Sigmoid colon (tissue), 7 donors: ENCODE measurements at places on chromosomes 11 and 22. TPM values are rescaled to one million over a fixed set of nuclear protein-coding genes. Genes with fewer than 3 reads are reported as not detected.

- no peaks in the 10 kb centered on the region for H3K4me1 ChIP-seq
- DNase-seq, result peak; percentile 93
- H3K27ac ChIP-seq, result peak overlapping the region; percentile 91
- H3K27me3 ChIP-seq, result no peaks in the 10 kb centered on the region
- H3K36me3 ChIP-seq, result peaks cover 21% of the 10 kb centered on the region
- H3K4me3 ChIP-seq, result no peak overlapping the region
These were observed 12.2 kb downstream of the MRGPRF start for GRCh38 chr11:69000831-69001242.

DNA sequence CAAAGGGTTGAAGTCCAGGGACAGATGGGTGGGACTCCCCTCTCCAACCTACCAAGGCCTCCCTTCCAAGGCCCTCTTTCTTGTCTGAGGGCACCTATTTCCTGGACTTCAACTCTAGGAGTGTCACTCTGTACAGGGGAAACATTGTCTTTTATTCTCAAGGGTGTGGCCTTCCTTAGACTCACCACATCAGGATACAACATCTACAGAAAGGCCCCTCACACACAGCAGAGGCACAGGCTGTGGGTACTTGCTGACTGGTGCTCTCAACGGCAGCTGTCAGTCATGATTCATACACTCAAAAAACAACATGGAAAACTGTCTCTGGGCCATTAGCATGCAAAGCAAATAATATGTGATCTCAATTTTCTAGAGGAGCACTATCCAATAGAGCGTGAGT lies 78.0 kb downstream of the RCN1 start:
- H3K36me3 ChIP-seq, result no peaks in the 10 kb centered on the region
- H3K27me3 ChIP-seq, result no peaks in the 10 kb centered on the region
- no peak for DNase-seq
- H3K4me3 ChIP-seq, result no peak overlapping the region
- H3K4me1 ChIP-seq, result no peaks in the 10 kb centered on the region
- H3K27ac ChIP-seq, result no peak overlapping the region

- no peak overlapping the region for H3K27ac ChIP-seq
- H3K4me1 ChIP-seq, result no peaks in the 10 kb centered on the region
- no peak for DNase-seq
- H3K36me3 ChIP-seq, result no peaks in the 10 kb centered on the region
- no peak overlapping the region for H3K4me3 ChIP-seq
These were observed 328.3 kb downstream of the FAT3 start for GRCh38 chr11:92552942-92553341.

DNA sequence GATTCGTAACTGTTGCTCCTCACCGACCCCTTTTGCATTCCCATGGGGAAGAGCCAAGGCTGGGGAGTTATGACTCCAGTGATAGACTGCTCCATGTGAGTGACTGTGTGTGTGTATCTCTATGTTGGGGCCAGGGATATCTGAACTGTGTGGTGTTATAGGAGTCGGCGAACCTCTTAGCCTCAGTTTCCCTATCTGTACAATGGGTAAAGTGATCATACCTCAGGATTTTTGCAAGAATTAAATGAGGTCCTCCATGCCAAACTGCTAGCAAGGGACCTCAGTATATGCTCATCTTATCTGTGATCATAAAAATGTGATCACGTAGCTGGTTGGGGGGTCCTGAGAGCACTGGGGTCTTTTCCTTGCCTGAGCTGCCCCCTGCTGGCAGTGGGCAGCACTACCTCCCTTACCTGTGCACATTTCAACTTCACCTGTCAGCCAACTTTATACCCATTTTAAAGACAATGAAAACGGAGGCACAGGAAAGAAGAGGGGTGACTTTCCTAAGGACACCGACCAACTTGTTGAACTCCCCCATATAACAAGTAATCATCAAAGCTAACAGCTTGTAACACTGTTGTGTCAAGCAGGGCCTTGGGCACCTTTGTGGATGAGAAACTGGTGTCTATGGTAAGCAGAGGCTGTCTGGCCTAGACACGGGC lies 1.4 kb upstream of the DPP3 start:
- peak overlapping the region; percentile 66 for H3K4me3 ChIP-seq
- H3K27me3 ChIP-seq, result no peaks in the 10 kb centered on the region
- H3K36me3 ChIP-seq, result peaks cover 4% of the 10 kb centered on the region
- peak overlapping the region; percentile 91 for H3K27ac ChIP-seq

DNA sequence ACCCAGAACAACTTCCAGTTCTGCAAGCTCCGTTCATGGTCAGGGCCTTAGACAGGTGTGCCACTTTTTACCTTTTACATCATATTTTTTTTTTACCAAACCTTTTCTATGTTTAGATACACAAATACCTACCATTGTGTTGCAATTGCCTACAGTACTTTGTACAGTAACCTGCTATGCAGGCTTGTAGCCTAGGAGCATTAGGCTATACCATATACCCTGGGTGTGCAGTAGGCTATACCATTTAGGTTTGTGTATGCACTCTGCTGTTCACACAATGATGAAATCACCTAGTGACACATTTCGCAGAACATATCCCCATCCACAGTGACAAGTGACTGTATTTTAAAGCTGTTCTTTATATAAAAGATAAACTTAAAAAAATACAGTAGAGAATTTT lies 29.6 kb downstream of the APIP start:
- DNase-seq, result no peak
- no peak overlapping the region for H3K27ac ChIP-seq
- no peaks in the 10 kb centered on the region for H3K27me3 ChIP-seq
- H3K4me1 ChIP-seq, result no peaks in the 10 kb centered on the region
- H3K36me3 ChIP-seq, result no peaks in the 10 kb centered on the region

The DDIAS gene
- 0.92 TPM for polyA plus RNA-seq

DNA sequence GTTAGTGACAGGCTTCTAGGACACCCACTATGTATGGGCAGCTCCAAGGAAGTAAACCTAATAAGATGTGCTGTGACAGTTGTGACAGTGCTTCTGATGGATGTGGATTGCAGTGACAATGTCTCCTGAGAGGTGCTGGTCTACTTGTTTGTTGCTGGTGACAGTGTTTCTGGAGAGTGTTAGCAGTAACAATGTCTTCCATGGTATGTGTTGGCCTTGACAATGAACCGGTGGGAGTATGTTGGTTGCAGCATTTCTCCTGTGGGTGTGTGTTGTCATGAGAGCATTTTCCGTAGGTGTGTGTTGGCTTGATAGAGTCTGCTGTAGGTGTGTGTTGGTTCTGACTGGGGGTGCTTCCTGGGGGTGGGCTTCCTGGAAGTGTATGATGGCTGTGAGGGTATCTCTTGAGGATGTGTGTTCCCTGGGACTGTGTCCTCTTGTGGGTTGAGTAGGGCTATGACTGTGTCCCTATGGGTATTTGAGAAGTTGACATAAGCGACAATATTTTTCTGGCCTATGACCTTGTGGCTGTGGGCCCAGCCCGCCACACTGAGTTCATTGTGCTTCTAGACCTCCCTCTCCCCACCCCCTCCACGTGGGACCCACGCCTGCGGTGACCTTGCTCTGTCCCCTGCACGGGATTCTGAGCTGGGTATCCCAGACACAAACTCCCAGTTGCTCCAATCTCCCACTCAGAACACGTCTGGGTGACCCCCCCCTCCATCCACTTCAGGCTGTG lies 1.2 kb downstream of the DCHS1 start:
- peak overlapping the region; percentile 61 for H3K4me3 ChIP-seq
- peaks cover 17% of the 10 kb centered on the region for H3K4me1 ChIP-seq
- DNase-seq, result peak; percentile 71
- no peaks in the 10 kb centered on the region for H3K27me3 ChIP-seq

The RNF121 gene
- polyA plus RNA-seq, result 27.2 TPM

DNA sequence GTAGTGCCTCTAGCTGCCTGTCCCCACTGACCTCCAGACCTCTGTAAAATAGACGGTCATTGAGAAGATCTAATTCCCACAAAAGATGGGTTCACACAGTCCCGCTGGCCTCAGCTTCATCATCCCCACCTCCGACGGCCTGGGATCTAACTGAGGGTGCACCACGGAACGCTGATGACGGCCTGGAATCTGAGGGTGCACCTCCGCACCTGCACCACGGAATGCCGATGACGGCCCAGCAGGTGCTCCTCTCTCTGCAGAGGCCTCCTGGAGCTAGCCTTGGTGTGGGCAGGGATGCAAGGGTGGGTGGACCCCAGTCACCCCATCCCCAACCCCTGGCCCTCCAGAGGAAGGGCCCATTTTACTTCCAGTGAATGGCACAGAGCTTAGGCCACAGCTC lies 77.3 kb downstream of the PHF21B start:
- no peaks in the 10 kb centered on the region for H3K4me1 ChIP-seq
- no peaks in the 10 kb centered on the region for H3K27me3 ChIP-seq
- H3K4me3 ChIP-seq, result no peak overlapping the region
- no peaks in the 10 kb centered on the region for H3K36me3 ChIP-seq
